ENCODE measurements at places on chromosomes 13 and 19.

GRCh38 chr13:111114362-111115060, 599 bp upstream of the ARHGEF7 start:
- no peak overlapping the region for H3K27ac ChIP-seq
- peak overlapping the region; percentile 87 for H3K4me3 ChIP-seq
- peaks cover 85% of the 10 kb centered on the region for H3K27me3 ChIP-seq

GRCh38 chr19:47755762-47756626, 10.6 kb downstream of the NOP53 start:
- H3K36me3 ChIP-seq, result peaks cover 66% of the 10 kb centered on the region
- DNase-seq, result no peak
- H3K4me1 ChIP-seq, result no peaks in the 10 kb centered on the region
- no peak overlapping the region for H3K27ac ChIP-seq
- no peaks in the 10 kb centered on the region for H3K27me3 ChIP-seq

GRCh38 chr13:101205408-101205807, 210.9 kb downstream of the NALCN start:
- H3K27ac ChIP-seq, result no peak overlapping the region
- peaks cover 2% of the 10 kb centered on the region for H3K4me1 ChIP-seq
- H3K4me3 ChIP-seq, result no peak overlapping the region
- DNase-seq, result no peak
- peaks cover 8% of the 10 kb centered on the region for H3K36me3 ChIP-seq
- no peaks in the 10 kb centered on the region for H3K27me3 ChIP-seq

GRCh38 chr19:12884926-12885748, 1.9 kb downstream of the KLF1 start:
- DNase-seq, result peak; percentile 99
- H3K4me1 ChIP-seq, result peaks cover 13% of the 10 kb centered on the region
- H3K27me3 ChIP-seq, result peaks cover 47% of the 10 kb centered on the region
- peak overlapping the region; percentile 84 for H3K4me3 ChIP-seq
- H3K36me3 ChIP-seq, result peaks cover 7% of the 10 kb centered on the region
- H3K27ac ChIP-seq, result peak overlapping the region; percentile 91

- no peaks in the 10 kb centered on the region for H3K36me3 ChIP-seq
- DNase-seq, result no peak
- peaks cover 17% of the 10 kb centered on the region for H3K27me3 ChIP-seq
- H3K4me1 ChIP-seq, result no peaks in the 10 kb centered on the region
- H3K27ac ChIP-seq, result no peak overlapping the region
Measured at GRCh38 chr19:19742773-19743172, 9.9 kb upstream of the ZNF14 start.

GRCh38 chr19:10532457-10532856, 11.2 kb upstream of the ATG4D start:
- no peaks in the 10 kb centered on the region for H3K36me3 ChIP-seq
- no peaks in the 10 kb centered on the region for H3K4me1 ChIP-seq
- no peak overlapping the region for H3K4me3 ChIP-seq

DNA sequence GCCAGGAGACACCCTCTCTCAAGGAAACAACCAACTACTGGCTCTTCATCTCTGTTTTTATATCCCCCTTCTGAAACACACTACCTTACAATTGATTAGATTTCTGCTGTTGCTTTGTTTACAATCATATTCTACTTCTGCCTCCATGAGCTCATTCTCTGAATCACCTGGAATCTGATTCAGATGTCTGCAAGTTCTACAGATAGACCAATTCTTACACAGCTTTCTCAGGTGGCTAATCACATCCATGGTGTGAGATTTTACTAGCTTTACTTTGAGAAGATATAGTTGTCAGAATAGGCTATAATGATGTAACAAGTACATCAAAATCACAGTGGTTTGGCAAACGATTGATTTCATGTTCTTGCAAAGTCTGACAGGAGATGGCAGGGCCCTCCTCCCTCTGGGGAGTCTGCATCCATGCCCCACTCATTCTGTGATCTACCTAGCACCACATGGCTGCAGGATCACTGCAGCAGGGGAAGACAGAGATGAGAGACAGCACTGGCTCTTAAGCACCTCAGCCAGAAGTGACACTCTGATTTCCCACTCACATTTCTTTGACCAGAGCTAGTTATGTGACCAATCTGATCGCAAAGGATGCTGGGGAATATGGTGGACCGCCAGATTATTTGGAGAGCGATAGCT, 243.7 kb downstream of the FOXO1 start:
- H3K4me3 ChIP-seq, result no peak overlapping the region
- no peak overlapping the region for H3K27ac ChIP-seq
- no peak for DNase-seq
- H3K36me3 ChIP-seq, result no peaks in the 10 kb centered on the region

- peaks cover 93% of the 10 kb centered on the region for H3K4me1 ChIP-seq
- DNase-seq, result no peak
- H3K36me3 ChIP-seq, result no peaks in the 10 kb centered on the region
Measured at GRCh38 chr13:99861771-99862170, 109.8 kb downstream of the ZIC5 start.

DNA sequence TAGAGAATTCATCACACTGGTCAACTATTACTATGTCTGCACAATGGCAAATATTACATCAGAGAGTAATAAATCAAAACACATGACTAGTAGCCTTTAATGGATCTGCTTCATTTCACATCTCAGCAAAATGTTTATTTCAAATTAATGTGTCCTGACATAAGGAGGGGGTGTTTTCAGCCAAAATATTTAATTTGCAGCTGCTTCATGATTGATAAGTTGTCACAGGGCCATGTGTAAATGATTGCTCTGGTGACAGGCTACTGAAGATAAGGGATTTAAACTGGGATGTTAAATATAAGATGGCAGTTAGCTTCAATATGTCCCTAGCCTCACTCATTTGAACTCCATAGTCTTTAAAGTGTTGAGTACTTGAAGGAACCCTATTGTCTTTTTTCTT, 303.3 kb downstream of the OXGR1 start:
- H3K4me3 ChIP-seq, result no peak overlapping the region
- no peaks in the 10 kb centered on the region for H3K36me3 ChIP-seq
- H3K27me3 ChIP-seq, result no peaks in the 10 kb centered on the region
- H3K27ac ChIP-seq, result no peak overlapping the region

DNA sequence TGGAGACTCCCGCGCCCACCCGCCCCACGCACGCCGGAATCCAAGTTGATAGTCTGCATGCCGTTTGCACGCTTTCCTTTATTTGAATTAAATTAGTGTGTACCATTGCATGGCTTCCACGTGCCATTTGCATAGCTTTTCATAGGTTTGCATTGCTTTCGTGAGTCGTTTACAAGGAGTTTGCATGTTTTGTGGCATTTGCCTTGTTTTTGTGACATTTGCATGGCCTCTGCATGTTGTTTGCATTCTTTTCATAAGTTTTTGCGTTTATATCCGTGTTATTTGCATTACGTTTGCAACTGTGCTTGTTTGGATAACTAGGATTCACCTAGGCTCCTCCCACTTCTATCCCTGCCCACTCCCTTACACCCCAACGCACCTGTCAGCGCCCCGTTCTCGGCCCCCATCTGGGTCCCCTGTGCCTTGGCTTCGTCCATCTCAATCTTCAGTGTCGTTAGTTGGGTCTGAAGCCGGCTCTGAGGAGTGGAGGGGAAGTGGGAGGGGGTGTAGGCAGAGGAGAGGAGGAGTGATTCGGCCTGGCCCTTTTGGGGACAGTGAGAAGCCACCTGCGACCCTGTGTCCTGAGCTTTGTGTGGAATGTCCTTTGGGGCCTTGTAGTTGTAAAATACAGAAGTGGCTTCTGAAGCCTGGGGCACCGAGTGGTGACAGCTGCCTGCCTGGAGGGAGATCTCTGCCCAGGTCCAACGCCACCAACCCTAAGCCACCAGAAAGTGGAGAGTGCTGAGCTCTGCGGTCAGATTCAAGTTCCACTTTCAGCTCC, 2.4 kb downstream of the CCDC194 start:
- peak overlapping the region; percentile 73 for H3K4me3 ChIP-seq
- peak; percentile 28 for DNase-seq
- H3K4me1 ChIP-seq, result peaks cover 13% of the 10 kb centered on the region
- H3K27me3 ChIP-seq, result peaks cover 25% of the 10 kb centered on the region

DNA sequence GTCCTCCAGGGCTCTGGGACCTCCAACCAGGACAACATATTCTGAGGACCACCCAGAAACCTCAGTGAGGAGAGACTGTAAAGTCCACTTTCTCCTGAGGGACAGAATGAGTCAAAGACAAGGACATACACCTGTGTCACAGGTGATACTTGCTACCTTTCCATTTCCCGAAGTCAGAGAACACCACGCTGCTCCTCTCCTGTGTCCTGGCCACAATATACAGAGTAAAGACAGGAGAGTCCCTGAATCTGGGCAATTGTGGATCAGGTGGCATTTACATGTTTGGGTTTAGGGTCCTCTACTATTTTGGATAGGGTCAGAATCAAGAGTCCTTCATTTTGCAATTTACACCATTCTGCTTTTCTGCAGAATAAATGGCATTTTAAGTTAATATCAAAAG, 4.9 kb downstream of the MED26 start:
- H3K36me3 ChIP-seq, result peaks cover 6% of the 10 kb centered on the region
- H3K27me3 ChIP-seq, result no peaks in the 10 kb centered on the region
- peaks cover 34% of the 10 kb centered on the region for H3K4me1 ChIP-seq
- no peak overlapping the region for H3K4me3 ChIP-seq

GRCh38 chr19:39617745-39618144, 15.4 kb downstream of the LGALS13 start:
- H3K27me3 ChIP-seq, result peaks cover 42% of the 10 kb centered on the region
- H3K4me3 ChIP-seq, result no peak overlapping the region
- H3K4me1 ChIP-seq, result no peaks in the 10 kb centered on the region
- no peak for DNase-seq
- H3K36me3 ChIP-seq, result peaks cover 8% of the 10 kb centered on the region

GRCh38 chr19:35641515-35642151, at the start of gene ETV2:
Gene ETV2, plus strand, starts transcription at chr19:35641745. Its CDS starts 716 bp downstream, at chr19:35642461.
- H3K4me3 ChIP-seq, result peak within 1 kb of the TSS; percentile 84
- peaks cover 9% of the 10 kb centered on the region for H3K36me3 ChIP-seq
- peak; percentile 72 for DNase-seq
- H3K4me1 ChIP-seq, result peaks cover 34% of the 10 kb centered on the region
- H3K27me3 ChIP-seq, result peaks cover 14% of the 10 kb centered on the region
- peak within 1 kb of the TSS; percentile 79 for H3K27ac ChIP-seq

DNA sequence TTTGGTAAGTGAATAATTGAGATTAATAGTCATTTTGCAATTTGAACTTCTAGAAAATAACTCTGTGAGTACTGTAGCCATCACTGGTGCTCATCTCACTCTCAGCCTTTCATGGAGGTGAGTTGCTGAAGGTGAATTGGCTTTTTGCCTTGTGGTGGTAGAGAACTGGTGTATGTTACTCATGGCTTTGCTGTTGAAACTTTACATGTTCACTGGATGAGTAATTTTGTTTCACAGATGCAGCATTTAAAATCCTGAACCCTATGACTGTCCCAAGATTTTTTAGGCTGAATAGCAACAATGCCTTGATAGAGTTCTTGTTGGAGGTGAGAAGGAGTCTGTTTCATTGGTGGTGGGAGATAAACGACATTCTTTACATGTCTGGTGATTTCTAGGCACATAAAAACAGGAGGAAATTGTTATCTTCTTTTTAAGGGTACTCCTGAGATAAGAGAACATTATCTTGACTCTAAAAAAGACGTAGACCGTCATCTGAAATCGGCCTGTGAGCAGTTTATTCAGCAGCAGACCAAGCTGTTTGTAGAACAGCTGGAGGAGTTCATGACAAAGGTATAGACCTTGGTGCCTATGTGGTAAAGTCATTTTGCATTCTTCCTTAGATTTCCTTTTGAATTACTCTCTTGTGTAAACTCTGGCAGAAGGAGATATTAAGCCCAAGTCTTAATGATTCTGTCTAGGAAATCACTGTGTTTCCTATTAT, 53.9 kb downstream of the COG3 start:
- no peak overlapping the region for H3K27ac ChIP-seq
- H3K4me3 ChIP-seq, result no peak overlapping the region
- no peaks in the 10 kb centered on the region for H3K27me3 ChIP-seq
- no peak for DNase-seq

DNA sequence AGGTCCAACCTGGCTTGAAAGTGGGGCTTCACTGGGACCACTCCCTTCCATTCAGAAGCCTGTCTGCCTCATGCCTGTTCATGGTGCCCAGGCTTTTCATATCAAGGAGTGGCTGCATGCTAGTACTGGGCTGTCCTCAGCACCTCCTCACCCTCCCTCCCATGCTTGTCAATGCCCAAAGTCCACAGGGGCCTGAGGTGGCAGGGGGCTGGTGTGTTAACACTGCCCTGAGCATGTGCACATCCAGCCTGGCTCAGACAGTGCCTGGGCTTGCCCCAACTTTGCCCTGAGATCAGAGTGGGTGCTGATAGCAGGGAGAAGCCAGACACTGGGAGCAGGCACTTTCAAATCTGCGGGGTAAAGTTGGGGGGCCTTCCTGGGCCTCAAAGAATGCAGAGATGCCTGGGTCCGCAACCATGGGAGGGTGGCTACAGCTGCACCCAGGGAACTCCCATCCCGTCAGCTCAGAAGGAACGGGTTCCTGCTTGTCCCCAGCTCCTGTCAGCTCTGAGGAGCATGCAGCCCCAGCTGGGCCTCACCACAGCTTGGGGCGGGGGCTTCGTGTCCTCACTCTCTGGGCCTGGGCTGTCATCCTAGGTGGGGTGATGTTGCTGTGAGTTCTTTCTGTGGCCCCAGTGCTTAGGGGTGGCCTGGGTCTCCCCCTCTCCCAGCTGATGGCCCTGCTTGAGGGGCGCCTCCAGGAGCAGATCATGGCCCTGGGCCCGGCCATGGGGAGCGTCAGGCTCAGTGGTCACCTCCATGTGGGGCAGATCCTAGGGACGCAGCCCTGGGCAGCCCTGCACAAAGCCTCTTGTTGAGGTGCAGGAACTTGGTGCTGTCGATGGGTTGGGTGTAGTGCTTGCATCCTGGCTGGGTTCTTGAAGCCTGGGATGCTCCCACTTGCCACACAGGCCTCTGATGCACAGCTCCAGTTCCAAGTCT, 830.6 kb upstream of the SLITRK5 start:
- DNase-seq, result no peak
- H3K27me3 ChIP-seq, result no peaks in the 10 kb centered on the region
- H3K36me3 ChIP-seq, result peaks cover 15% of the 10 kb centered on the region
- H3K27ac ChIP-seq, result no peak overlapping the region

- peak overlapping the region; percentile 35 for H3K4me3 ChIP-seq
- peaks cover 23% of the 10 kb centered on the region for H3K4me1 ChIP-seq
- no peak for DNase-seq
- H3K27me3 ChIP-seq, result no peaks in the 10 kb centered on the region
Measured at GRCh38 chr13:31945202-31945961, 86.2 kb upstream of the FRY start.

DNA sequence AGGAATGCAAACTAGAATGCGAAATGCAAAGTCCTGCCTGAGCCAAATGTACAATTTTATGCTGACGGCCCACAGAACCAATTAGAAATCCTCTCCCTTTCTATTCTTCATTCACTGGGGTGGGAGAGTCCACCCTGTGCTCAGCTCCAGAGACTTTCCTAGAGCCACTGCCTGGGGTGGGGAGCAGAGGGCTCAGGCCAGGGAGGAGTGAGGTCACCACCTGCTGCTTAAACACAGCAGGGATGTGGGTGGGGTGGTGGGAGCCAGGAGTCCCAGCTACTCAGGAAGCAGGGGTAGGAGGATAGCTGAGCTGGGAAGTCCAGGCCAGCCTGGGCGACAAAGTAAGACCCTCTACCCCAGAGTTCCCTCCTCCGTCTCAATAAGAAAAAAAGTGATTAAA, 26.9 kb upstream of the ZNF83 start:
- H3K4me1 ChIP-seq, result peaks cover 41% of the 10 kb centered on the region
- peak overlapping the region; percentile 61 for H3K27ac ChIP-seq
- H3K27me3 ChIP-seq, result peaks cover 16% of the 10 kb centered on the region

GRCh38 chr19:45117167-45117594, 24.2 kb downstream of the PPP1R37 start:
- H3K4me3 ChIP-seq, result no peak overlapping the region
- H3K36me3 ChIP-seq, result no peaks in the 10 kb centered on the region
- DNase-seq, result no peak
- peak overlapping the region; percentile 67 for H3K27ac ChIP-seq
- H3K27me3 ChIP-seq, result no peaks in the 10 kb centered on the region
- peaks cover 9% of the 10 kb centered on the region for H3K4me1 ChIP-seq

GRCh38 chr13:73828811-73829210, 305.4 kb downstream of the KLF12 start:
- H3K4me1 ChIP-seq, result peaks cover 22% of the 10 kb centered on the region
- no peak overlapping the region for H3K4me3 ChIP-seq
- DNase-seq, result no peak
- H3K27me3 ChIP-seq, result no peaks in the 10 kb centered on the region
